ENCODE measurements at places on chromosomes 16 and 17. TPM values are rescaled to one million over a fixed set of nuclear protein-coding genes. Genes with fewer than 3 reads are reported as not detected.

DNA sequence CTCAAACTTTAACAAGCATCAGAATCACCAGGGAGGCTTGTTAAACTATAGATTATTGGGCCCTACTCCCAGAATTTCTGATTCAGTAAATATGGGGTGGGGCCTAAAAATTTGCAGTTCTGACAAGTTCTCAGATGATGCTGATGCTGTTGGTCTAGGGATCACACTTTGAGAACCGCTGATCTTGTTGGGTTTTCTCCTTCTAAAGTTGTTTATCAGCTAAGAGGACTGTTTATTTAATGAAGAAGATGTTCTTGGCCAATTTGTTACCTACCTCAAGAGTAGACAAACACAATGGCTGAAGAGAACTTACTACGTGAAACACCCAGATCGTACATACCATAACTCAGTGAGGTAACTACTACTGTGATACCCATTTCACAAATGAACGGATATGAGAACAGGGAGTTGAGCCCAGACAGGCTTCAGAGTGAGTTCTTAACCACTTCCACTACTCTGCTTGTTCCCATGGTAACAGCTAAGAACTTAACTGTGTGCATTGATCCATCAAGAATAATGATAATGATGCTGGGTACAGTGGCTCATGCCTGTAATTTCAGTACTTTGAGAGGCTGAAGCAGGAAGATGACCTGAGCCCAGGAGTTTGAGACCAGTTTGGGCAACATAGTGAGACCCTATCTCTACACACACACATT is 85.3 kb upstream of the NSRP1 start:
- DNase-seq, result no peak

- DNase-seq, result peak; percentile 16
These were observed 78.1 kb upstream of the ZFHX3 start for GRCh38 chr16:73125850-73126524.

DNA sequence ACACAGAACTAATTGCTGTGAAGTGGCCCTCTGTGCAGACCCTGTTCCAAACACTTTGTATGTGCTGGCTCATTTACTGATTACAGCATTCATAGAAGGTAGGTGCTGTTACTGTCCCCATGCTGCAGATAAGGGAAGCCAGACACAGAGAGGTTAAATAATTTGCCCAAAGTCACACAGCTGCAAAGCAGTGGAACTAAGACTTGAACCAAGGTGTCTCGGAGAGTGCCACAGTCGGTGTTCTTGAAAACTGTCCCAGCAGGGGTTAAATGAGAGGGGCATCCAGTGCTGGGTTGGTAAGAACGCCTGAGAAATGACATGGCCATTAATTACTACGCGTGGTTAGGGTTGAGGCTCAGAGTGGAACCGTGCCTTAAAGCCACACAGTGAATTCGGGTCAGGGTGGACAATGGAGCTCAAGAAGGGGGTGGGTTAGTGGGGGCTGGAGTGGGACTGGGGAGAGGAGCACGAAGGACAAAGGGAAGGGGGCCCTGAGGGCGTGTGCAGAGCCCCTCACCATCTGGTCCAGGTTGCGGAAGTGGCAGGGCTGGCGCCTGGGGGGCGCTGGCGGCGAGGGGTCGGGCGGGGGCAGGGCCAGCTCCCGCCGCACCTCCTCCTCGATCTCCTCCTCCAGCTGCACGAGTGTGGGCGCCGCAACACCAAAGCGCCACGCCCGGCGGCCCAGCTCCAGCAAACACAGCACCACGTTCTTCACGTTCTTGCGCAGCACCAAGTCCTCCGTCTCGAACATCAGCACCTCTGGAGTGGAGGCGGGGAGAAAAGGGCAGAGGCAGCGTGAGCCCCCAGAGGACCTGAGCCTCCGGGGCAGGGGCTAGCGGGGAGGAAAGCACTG is 3.3 kb downstream of the GAS2L2 start:
- DNase-seq, result no peak

DNA sequence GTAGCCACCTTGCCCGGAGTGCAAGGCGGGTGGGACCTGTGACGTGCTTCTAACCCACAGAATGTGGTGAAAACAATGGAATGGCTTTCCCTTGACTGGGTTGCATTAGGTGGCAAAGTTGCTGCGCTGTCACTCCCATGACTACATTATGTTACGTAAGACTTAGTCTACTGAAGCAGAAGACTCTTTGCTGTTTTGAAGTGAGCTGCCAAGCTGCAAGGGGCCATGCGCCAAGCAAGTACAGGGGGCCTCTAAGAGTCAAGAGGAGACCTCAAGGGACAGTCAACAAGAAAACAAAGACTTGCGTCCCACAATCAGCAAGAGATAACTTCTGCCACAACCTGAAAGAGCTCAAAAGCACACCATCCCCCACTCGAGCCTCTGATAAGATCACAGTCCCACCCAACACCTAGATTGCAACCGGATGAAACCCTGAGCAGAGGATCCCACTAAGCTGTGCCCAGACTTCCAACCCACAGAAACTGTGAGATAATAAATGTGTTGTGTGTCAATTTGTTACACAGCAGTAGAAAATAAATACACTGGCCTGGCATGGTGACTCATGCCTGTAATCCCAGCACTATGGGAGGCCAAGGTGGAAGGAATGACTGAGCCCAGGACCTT is 16.5 kb downstream of the ANKRD11 start:
- no peak for DNase-seq

DNA sequence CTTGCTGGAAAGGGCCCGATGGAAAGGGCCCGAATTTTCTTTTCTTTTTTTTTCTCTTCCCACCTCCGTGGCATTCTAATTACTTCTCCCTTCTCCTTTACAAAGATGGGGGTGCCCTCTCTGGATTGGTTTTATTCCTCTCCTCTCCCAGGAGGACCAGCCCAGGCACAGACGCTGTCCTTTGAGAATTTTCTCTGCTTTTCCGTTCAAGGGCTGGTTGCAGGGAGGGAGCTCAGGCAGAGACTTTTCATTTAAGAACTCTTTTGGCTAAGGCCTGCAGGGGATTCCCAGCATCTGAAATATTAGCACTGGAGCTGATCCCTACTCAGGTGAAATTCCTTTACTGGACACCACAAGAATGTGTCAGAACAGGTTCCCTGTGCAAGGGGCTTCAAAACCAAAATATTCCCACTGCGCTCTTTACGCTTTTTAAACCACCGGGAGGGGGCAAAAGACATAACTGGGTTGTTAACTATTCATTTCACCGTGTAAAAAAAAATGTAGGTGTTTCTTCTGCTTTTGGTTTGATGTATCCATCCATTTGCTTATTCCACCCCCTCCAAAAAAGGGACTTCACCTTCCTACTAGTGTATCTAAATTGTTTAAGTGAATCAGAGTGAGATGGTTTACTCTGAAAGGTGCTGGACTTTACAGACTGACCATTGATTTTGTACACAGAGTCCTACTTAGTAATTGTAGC is 1.4 kb downstream of the NFAT5 start:
- no peak for DNase-seq

- DNase-seq, result no peak
These were observed 9.5 kb downstream of the MRPL27 start for GRCh38 chr17:50363217-50364060.

DNA sequence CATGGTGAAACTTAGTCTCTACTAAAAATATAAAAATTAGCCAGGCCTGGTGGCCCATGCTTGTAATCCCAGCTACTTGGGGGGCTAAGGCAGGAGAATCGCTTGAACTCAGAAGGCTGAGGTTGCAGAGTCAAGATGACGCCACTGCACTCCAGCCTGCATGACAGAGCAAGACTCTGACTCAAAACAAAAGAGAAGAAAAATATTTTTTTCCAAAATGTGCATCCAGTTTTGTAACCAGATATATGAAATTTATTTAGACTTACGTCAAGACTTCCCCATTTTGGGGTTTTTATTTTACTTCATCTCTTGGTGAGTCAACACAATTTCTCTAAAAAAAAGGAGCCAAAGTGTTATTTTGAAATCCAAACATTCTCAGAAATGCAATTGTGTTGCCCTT is 5.5 kb upstream of the TM4SF5 start:
- no peak for DNase-seq

DNA sequence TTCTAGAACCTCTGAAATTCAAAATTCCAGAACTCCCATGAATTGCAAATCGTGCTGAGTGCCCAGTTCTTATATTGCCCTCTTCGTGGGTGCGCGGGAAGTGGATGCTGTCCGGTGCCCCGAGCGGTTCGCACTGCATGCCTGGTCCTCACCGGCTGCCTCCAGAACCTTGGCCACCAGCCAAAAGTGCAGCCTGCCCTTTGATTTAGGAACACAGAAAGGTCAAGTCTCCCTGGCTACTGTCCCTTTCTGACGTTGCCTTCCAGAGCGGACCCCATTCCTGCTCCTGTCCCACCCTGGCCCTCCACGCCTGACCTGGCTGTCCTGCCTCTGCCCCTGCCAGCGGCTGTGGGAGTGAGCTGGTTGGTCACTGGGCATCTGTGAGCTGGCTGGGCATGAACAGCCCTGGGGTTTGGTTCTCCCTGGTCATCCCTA is 9.7 kb downstream of the NEUROD2 start:
- no peak for DNase-seq

DNA sequence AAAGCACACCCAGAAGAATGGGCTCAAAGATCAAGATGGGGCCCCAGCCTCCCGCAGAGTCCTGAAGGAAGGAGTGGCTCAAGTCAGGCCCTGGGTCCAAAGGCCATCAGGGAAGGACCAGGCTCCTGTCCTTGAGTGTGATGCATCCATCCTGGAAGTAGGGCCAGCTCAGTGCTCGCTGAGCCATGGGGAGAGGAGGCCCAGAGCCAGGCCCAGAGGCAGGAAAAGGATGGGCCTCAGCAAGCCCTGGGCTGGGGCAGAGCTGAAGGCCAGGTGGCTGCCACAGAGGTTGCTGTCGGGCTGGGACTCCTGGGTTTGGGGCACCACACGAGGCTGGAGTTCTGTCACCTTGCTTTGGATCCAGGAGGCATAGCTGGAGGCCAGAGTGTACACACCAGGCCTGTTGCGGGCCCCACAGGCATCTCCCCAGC is 3.7 kb downstream of the PRSS8 start:
- DNase-seq, result no peak

GRCh38 chr17:42010898-42011516 is 6.2 kb downstream of the DNAJC7 start:
- DNase-seq, result peak; percentile 34

- no peak for DNase-seq
These were observed 10.5 kb upstream of the PRR35 start for GRCh38 chr16:549544-550263.

- DNase-seq, result no peak
These were observed 183.8 kb downstream of the CCDC182 start for GRCh38 chr17:57561072-57561861.

- DNase-seq, result peak; percentile 85
These were observed 12.6 kb upstream of the OR1F1 start for GRCh38 chr16:3175157-3176093.

- DNase-seq, result no peak
These were observed 806 bp downstream of the RAD51C start for GRCh38 chr17:58693208-58693607.

GRCh38 chr16:4426021-4426684 is 485 bp downstream of the DNAJA3 start:
- peak; percentile 20 for DNase-seq

DNA sequence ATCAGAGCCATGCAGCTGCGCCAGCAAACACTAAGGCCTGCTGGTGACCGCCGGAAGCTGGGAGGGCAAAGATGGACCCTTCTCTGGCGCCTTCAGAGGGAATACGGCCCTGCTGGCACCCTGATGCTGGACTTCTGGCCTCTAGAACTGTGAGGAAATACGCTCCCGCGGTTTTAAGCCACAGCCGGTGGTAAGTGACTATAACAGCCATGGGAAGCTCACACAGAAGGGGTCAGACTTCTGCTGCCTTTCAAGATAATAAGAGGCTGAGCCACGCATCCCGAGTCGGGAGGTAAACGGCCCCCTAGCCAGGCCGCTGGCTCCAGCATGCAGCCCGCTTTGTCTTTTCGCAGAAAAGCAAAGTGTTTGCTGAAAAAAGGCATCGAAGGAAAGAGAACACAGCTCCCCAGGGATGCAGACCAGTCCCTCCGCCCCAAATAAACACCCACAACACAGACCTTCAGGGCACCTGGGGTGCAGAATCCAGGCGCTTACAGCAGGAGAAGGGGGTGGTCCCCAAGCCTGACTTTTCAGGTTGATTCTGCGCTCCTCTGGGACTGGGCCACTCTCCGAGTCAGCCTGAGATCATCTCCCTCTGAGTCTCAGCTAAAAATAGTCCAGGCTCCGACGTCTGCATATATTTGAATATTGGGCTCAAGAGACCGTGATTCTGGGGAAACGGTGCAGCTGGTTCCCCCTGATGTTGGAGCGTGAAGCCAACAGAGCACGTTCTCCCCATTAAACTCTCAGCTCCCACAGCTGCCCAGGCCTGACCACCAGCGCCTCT is 89.7 kb downstream of the MGAT5B start:
- DNase-seq, result no peak

- peak; percentile 19 for DNase-seq
These were observed 31.2 kb downstream of the TMEM238L start for GRCh38 chr17:10772425-10773380.

- DNase-seq, result no peak
These were observed 156.7 kb downstream of the HAPSTR1 start for GRCh38 chr16:9248162-9248561.

- no peak for DNase-seq
These were observed 20.3 kb downstream of the PRAC1 start for GRCh38 chr17:48701864-48702532.

- DNase-seq, result peak; percentile 79
These were observed 22.5 kb downstream of the RAB11FIP4 start for GRCh38 chr17:31413874-31414549.

DNA sequence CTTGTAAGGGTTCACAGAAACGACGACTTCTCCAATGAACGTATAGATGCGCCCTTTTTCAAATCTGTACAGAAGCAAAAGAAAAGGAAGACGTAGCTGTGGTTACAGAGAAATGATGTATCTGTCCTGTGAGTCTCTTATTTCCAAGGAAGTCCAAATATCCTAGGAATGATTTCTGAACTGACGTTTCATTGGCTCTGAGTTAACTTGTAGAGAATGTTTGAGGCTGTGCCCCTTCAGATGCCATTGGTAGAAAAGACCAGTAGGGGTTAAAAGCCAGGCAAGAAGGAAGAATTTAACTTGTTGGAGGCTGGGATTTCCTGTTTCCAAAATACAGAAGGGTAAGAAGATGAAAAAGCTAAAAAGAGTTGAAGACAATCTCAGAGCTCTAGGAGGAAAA is 96.2 kb downstream of the MYO1D start:
- no peak for DNase-seq

- DNase-seq, result peak; percentile 12
These were observed 2.4 kb downstream of the DHRS7B start for GRCh38 chr17:21129023-21129681.

Gene MTSS2
- total RNA-seq, result 4.5 TPM

Gene SLC6A4
- not detected for total RNA-seq

Gene CHST4
- total RNA-seq, result 0.30 TPM

Gene SECTM1
- 0.65 TPM for total RNA-seq

Gene C1QL1
- 1.2 TPM for total RNA-seq

Gene CNTNAP1
- total RNA-seq, result 2.1 TPM

Gene PTX4
- not detected for total RNA-seq

Gene NOTUM
- total RNA-seq, result 0.51 TPM

Gene CDH13
- total RNA-seq, result 36.5 TPM
